CD4-positive, alpha-beta T cell treated with Interleukin-15 for 4 hours (primary cell): ENCODE measurements at places on chromosomes 5 and 9.

DNA sequence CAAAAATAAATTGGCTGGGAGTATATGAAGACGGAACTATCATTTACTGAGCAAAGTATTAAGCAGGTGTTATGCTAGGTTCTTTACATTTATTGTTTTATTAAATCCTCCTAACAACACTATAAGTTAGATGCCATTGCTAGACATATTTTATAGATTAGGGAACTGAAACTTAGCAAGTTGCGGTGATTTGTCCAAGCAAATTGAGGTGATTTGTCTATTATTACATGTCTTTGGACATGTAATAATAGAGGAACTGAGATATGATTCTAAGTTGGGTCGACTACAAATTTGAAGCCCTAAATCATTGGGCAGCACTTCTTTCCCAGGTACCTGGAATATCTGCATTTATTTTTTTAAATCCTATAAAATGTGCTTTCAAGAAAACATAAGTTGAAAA is 429.9 kb downstream of the GABRG2 start:
- no peak for DNase-seq

DNA sequence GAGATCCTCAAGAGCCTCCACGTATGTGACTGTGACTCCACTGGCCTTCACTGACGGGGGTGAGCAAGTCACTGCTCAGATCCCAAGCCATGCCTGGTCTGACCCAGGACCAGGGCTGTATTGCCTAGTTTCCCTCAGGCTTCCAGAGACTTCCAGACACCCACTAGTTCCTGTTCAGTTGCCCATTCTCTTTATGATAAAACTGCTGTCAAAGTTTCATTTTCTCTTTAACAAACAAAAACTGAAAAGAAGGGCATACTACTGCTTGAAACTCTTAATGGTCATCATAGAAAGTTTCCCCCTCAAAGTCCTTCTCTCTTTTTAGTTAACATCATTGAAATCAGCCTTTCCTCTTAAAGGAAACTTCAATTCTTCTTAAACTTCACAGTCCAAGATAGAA is 105.7 kb upstream of the GHR start:
- DNase-seq: no peak

- no peak for DNase-seq
These were observed 144.7 kb downstream of the GABBR2 start for GRCh38 chr9:98563988-98564387.

DNA sequence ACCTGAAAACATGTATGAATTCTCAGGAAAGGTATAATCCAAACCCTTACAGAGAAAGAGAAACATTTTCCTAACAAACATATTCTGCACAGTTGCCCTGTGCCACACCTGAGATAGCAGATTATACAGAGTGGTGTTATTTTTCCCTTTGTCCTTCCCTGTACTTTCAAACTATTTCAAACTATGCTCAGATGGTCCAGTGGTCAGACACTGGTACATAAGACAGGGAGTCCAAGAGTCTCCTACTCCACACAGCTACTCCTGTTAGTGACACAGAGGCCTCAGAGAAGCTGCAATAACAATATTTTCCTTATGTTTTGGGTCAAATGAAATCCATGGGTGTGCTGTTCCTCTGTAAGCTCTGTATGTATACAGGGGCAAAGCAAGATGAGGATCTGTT is 30.0 kb upstream of the SLC22A5 start:
- no peak for DNase-seq

DNA sequence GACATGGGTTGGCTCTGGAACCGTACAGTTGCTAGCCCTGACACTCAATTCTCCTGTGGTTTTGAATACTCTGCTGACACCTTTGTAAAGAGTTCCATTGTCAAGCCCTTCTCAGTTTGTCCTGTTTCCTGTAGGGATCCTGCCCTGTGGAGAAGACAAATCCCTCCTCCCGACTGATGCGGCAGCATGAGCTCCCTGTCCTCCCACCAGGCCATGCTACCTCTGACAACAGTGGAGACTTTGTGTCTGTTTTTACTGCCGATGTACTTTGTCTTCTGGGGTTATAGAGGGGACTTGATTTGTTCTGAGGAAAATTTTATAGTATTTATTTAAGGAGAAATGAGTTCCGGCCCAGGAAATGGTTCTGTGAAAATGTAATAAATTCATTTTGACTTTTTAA is 57.8 kb downstream of the PRLR start:
- no peak for DNase-seq

- DNase-seq: no peak
These were observed 22.1 kb upstream of the TPD52L3 start for GRCh38 chr9:6305954-6306563.

GRCh38 chr5:67149951-67150523 is 46.6 kb downstream of the CD180 start:
- no peak for DNase-seq
